ENCODE measurements at places on chromosomes 4 and X.

GRCh38 chrX:153685156-153685536 is 2.6 kb upstream of the SLC6A8 start:
- no peak for DNase-seq

- peak; percentile 45 for DNase-seq
Observed at GRCh38 chr4:73698217-73698616, 42.2 kb upstream of the CXCL8 start.

DNA sequence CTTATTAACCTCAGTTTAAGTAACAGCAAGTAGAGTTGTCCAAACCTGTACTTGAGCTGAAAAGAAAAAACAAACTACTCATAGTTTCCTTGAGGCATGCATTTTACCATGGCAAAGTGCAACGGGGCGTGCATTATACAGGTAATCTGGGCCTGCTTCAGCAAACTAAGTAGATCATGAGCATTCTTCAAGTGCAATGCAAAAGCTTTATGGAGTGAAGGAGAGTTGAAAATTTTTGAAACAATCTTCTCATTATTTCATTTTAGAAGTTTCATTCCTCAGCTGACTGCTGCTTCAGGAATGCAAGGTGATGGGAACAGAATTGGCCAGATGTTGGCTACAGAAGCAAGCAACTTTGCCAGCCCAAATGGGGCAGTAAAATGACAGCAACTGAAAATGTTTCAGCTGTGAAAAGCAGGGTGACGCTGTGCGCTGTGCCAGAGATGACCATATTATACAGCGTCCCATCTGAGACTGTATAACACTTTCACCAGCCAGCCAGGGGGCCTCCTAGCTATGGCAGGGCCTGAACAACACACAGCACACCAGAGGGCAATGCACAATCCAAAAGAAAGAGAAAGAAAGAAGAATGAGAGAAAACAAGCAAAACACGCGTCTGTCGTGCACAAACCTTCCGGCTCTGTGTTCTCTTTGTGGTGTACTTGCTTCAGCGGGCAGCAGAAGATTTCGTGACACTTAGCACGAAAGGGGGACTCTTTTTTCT is 145.5 kb upstream of the FGF13 start:
- DNase-seq: no peak

GRCh38 chr4:28179126-28179525 is 1318.5 kb downstream of the STIM2 start:
- DNase-seq: no peak

DNA sequence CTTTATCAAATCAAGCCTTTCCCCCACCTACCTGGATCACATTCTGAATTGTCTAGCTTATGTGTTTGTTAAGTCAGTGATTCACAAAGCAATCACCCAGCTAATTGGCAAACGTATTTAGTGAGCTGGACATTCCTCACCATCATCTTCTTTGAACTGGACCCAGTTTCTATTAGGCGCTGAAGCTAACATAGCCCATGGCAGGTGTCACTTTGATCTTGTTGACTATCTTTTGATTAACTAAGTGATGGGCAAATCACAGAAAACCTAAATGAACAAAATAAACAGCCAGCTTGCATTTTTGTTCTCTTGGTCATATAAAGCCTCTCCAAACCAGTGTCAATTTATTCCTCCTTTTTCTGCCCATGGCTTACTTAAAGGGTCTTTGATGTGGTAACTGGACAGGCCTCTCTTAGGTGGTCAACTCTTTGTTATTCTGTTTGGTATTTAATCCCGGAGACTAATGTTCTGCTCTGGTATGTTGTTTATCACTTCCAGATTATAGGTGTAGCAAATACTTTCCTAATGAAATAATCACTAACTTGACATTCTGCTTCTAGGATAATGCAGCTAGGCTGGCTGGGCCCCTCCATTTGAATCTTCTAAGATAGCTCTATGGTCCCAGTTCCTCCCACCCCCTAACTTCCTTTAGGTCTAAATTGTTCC is 105.3 kb upstream of the SMIM10 start:
- no peak for DNase-seq

All from fibroblast of upper back skin (primary cell).